ENCODE measurements at places on chromosomes 4 and X.

DNA sequence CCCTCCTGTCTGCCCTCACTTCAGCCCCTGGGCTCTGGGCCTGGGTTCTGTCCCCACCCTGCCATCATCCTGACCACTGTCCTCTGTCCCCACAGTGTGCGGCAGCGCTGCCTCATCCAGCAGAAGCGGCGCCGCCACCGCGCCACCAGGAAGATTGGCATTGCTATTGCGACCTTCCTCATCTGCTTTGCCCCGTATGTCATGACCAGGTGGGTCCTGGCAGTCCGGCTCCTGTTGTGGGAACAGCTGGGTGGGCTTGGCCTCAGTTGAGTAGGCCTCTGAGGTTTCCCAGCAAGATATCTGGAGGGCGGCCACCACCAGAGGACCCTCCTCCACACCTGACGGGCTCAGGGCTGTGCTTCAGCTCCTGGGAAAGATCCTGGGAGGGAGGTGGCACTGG, 2.2 kb downstream of the GPR78 start:
- no peak for DNase-seq

- DNase-seq: no peak
Observed at GRCh38 chrX:110741213-110741796, 54.3 kb downstream of the CHRDL1 start.

DNA sequence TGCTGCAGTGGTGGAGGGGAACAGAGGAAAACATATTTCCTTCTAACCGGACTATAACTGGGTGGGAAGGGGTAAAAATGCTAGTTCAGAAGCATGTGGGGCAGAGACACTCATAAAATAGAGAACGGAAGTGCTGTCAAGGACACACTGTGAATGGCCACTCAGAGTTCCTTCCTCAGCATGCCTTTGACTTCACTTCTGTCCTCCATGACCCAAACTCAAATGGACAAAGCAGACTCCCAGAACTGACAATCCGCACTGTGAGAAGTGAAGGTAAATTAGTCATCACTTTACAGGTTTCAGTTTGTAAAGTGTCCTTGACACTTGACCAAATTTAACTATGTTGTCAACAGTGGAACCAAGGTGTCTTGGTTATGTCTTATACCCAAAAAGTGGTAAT, 30.2 kb upstream of the ELF2 start:
- DNase-seq: no peak

- DNase-seq: no peak
Observed at GRCh38 chrX:74372272-74372671, 49.0 kb upstream of the SLC16A2 start.

DNA sequence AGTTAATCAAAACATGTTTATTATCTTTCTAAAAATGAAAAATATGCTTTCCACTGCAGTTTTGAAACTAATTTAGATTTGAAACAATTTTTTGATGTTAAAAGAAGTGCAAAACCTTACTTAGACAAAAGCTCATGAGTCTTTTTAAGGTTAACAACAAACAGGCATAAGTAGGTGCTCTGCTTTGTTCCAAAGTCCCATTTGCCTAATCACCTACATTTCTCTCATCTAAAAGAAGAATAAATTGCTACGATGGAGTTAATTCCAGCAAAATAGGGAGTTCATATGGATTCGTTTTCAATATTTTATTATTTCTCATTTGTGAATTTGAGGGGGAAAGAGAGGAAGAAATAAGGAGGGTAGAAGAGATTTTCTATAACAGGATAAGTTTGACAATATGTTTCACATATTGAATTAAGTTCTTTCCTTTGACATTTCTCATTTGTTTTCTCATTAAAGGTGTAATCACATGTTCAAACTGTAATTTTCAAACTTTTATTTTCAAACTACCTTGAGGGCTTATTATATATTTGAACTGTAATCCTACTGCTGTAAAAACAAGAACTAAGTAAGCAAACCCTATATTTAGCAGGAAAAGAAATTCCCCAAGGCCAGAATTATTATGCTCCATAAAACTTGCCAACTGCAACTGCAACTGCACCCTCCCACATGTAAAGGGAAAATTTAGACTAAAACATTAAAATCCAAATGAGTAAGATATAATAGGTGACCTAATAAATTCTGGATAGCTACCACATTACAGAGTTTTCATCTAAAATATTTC, 9.6 kb upstream of the SLC39A8 start:
- DNase-seq: no peak

DNA sequence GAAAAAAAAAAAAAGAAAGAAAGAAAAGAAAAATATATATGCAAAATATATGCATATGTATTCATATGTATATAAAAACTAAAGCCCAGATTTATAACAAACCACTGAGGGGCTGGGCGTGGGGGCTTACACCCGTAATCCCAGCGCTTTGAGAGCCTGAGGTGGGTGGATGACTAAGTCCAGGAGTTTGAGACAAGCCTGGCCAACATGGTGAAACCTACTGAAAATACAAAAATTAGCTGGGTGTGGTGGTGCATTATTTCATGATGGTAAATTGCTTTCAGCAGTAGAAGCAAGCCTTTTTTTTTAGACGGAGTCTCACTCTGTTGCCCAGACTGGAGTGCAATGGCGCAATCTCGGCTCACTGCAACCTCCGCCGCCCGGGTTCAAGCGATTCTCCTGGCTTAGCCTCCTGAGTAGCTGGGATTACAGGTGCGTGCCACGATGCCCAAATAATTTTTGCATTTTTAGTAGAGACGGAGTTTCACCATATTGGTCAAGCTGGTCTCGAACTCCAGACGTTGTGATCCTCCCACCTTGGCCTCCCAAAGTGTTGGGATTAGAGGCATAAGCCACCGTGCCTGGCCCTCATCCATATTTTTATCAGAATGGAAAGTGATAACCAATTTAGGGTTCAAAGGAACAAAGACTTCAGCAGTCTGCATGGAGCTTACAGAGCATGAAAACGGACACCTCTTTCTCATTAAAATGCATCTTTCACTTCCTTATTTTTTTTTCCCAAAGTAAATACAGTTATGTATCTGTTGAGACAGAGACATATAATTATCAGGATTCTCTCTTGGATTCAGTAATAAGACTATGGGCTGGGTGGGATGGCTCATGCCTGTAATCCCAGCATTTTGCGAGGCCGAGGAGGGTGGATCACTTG, 27.7 kb upstream of the MOB1B start:
- no peak for DNase-seq

- no peak for DNase-seq
Observed at GRCh38 chrX:145003443-145003842, 243.9 kb upstream of the SPANXN1 start.

GRCh38 chr4:22515888-22516541, at the start of gene ADGRA3:
TSS of gene ADGRA3 (minus strand) at chr4:22516066. CDS start at chr4:22515784, 282 bp downstream.
- DNase-seq: no peak

DNA sequence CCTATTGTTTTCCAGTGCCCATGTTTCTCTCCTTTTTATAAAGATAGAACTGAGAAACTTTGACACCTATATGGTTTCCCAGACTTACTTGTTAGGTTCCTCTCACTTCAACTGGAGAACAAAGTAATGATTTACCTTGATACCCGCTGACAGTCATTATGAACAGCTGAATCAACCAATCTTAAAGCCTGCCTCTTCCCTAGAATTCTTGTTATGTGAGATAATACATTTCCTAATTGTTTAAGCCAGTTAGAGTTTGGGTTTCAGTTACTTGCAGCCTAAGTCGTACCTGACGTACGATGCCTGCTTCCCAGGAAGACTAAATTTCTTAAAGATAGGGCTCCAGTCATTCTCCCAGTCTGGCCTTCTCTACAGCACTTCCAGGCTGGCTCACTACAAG, 97.3 kb downstream of the SHROOM4 start:
- DNase-seq: no peak

DNA sequence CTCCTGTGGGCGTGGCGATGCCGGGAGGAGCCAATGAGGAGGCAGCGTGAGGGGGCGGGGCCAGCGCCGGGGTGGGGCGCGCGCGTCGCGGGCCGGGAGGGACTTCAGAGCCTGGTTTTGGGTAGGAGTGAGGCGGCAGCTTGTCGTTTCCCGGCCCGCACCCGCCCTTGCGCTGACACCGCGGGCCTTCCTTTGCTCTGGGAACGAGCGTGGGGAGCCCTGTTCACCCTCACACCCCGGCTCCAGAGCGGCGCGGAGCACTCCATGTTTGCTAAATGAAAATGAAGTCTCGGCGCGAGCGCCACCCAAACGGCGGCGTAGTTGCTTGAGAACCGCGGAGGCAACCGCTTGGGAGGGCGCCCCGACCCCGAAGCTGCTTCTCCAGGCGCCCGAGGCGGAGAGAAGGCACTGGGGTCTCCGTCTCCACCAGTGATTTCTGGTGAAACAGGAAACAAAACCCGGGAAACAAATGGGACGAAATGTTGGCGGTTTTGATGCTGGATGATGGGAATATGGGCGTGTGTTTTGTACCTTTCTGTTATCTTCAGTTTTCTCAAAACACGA, 497 bp upstream of the GRPEL1 start:
- DNase-seq: no peak

GRCh38 chrX:123504047-123504446, 228.8 kb downstream of the THOC2 start:
- DNase-seq: no peak

DNA sequence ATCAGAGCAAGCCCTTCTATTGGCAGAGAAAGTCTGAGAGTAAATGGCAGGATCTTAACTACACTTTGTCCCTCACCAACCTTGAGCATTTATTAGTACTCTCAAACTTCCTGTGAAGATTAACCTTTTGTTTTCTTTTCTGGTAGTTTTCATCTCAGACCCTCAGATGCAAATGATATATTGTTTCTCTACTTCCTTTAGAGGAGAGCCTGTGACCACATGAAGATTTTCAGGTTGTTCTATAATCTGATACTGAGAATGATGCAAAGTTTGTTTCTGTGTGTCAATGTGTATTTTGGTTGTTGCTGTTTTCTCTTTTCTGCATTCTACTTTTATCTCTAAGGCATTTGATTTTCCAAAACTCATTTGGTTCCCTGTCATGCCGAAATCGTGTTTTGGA, 165.8 kb upstream of the CYSLTR1 start:
- no peak for DNase-seq
